SJSA1 (cell line): ENCODE measurements at places on chromosomes 5 and 9. TPM values are rescaled to one million over a fixed set of nuclear protein-coding genes. Genes with fewer than 3 reads are reported as not detected.
A peak's percentile ranks its signal among the peaks of the same experiment; 100 is the strongest.

- no peak for DNase-seq
Measured at GRCh38 chr5:179259731-179260323, 85.4 kb downstream of the ADAMTS2 start.

DNA sequence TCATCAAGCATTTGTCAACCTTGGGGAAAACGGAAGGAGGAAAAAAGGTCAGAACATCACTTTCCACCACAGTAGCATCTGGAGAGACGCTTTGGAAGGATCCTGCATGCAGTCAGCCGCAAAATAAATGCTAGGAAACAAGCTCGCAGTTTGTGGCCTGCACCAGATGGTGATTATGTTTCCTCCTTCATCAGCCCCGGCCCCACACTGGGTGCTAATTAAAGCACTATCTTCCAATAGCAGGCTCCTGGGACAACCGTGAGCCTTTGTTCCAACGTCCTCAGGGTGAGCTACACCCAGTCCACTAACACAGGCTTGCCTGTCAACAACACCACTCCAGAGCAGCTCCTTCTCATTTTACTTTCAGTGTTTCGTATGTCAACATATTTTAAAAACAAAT lies 64.0 kb downstream of the RNF130 start:
- DNase-seq = no peak

DNA sequence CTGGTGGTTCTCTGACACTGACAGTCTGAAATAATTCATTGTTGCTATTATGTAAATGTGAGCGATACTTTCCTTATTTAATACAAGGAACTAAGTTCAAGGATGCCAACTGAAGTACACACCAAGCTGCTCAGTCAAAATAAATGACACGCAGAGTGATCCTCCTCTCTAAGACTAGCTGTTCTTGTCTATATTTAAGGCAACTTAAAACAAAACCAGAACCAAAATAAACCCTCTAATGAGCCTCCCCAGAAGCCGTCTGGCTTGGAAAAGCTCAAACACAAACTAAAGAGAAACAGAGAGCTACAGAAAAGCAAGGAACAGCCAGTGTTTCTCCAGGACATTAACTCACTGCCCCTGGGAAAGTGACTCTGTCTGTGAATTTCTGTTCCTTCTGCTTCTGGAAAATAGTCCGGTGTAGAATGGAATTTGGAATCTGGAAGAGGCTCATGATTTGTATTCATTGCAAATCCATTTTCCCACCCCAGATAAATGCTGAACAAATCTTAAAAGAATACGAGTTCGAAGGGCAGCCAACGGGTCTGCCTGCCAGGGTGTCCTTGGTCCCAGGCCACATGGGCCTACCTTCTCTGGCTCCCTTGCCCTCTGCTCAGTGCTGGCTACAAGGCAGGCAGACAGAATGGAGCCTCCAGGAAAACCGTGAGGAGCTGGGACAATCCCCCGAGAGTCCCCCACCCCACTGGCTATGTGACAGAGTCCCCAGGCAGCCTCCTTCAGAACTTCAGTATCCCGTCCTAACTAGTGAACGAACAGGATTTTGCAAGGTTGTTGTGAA lies 14.8 kb downstream of the GGTA1 start:
- no peak for DNase-seq

GRCh38 chr5:43190755-43191603 lies 1.0 kb upstream of the NIM1K start:
- no peak for DNase-seq

GRCh38 chr5:67672636-67673035 lies 476.0 kb upstream of the CD180 start:
- no peak for DNase-seq

- DNase-seq = no peak
Measured at GRCh38 chr5:54234304-54234933, 76.0 kb downstream of the ARL15 start.

DNA sequence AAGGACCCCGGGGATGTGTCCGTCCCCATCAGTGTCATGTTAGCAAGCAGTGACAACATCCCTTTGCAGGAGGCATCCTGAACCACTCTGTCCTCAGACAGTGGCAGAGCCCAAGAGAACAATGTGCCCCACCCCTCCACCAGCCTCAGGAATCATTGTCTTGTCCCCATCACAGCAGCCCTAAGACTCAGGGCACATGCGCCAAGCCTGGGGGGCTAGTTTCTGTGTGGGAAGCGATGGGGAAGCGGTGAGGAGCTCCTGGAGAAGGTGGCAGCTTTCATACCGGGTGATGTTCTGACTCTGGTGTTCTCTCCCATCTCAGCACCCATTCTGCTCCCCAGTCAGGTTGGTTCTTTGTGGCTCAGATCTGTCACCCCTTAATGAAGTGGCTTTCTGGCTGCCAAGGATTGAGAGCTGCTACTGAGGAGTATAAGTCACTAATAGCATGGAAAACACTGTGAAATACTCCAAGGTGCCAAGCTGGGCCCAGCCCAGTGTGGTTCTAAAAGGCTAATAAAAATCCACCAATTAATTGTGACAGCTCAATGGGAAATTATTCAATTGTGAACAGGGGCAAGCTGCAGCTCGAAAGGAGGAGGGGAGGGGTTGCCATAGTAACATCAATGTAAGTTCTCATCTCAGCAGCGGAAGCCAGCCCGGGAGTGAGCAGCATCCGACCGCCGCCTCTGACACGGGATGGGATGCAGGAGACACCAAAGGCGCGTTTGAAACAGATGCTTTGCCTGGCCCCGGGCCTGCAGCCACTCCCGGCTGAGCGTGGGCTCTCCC lies 4.7 kb downstream of the QRFP start:
- no peak for DNase-seq

GRCh38 chr9:126514037-126514821 lies 99.5 kb upstream of the LMX1B start:
- DNase-seq = peak; percentile 63

DNA sequence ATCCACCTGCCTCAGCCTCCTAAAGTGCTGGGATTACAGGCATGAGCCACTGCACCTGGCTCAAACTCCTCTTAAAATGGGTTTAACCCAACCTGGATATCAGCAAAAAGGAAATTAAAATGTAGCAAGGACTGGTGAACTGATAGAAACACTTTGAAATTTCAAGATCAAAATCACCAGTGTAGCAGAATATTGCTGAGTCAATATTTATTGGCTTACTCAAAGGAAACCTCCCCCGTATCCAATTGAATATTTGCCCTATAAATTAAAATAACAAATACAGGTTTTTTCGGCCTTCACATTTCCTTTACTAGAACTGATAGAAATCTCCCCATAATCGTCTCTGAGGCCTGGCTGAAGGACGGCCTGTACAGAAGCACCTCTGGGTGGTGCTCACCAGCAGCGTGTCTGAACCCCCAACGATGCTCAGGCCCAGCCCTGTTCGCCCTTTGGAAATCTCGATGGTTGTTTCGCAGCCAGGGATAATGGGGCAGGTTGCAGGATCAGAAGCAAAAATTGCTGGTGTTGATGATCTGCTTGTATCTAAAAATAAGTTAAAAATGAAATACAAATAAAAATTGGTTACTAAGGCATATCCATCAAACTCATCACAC lies 156.6 kb downstream of the MPDZ start:
- no peak for DNase-seq

ENTPD8 gene
- total RNA-seq = not detected in 2 replicates

TEK gene
- total RNA-seq = 3.2 and 4.0 TPM in 2 replicates

PCDHGC5 gene
- total RNA-seq = 0.21 TPM in 1 of 2 replicates, not detected in the other
